ENCODE measurements at places on chromosomes 13 and 19.
A peak's percentile ranks its signal among the peaks of the same experiment; 100 is the strongest.

DNA sequence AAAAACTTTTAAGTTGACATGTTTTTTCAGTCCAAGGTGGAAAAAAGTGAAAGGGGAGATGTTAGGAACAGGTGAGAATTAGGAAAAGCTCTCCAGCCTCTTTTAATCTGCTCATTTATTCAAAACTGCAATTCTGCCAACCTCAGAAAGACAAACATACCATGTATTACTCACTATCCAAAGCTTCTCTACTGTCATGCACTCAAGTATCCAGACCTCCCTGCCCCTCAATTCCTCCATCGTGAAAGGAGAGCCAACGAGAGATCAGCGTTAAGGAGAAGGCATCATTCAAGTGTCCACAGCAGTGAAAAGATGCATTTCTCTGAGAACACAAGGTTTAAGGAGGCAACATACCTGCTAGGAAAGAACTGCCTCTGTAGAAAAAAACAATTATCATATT, 24.5 kb downstream of the DIAPH3 start:
- no peak for DNase-seq

GRCh38 chr19:38670921-38671398, 23.5 kb downstream of the ACTN4 start:
- no peak for DNase-seq

DNA sequence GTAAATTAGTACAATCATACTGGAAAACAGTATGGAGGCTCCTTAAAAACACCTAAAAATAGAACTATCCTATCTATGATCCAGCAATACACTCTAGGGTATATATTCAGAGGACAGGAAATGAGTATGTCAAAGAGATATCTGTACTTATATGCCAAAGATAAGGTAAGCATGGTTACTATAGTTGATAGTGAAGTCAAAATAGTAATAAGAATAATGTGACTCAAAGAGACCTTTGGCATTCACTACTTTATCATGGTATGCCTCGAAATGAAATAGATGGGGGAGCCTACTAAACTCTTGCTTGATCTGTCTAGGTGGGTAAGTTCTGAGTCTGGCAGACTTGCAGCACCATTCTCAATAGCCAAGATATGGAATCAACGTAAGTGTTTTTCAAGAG, 30.3 kb downstream of the FXYD5 start:
- DNase-seq, result no peak

GRCh38 chr19:42121656-42122069, 10.6 kb downstream of the POU2F2 start:
- no peak for DNase-seq

GRCh38 chr19:49428547-49429451, 3.6 kb downstream of the GFY start:
- no peak for DNase-seq

GRCh38 chr13:20803180-20803965, 29.6 kb upstream of the EEF1AKMT1 start:
- DNase-seq, result no peak

DNA sequence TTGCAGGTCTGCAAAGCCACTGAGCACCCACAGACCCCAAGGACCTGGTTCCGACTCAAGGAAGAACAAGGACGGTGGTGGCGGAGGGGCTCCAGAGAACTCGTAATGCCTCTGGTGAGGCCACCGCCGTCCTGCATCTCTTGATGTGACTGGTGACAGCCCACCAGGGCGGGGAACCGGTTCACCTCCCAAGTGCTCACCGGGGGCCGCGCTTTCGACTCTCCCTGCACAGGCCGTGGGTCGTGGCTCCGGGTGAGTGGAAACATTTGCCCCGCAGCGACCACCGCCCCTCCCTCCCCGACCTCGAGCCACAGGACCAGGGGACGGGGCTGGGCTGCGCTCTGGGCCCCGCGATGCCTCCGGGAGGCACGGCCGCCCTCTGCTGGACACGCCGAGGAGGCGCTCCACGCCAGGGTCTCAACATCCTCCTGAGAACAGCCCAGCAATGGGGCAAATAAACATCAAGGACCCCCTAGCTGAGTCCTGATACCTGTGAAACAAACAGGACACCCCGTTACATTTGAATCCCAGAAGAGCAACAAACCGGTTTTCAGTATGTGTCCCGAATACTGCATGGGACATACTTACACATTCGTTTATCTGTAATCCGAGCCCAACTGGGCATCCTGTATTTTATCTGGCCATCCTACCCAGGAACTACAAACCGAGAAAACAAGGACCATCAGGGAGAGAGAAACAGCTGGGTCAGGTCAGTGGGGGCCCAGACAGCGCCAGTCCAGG, 3.9 kb upstream of the PLPP2 start:
- DNase-seq, result peak; percentile 59

DNA sequence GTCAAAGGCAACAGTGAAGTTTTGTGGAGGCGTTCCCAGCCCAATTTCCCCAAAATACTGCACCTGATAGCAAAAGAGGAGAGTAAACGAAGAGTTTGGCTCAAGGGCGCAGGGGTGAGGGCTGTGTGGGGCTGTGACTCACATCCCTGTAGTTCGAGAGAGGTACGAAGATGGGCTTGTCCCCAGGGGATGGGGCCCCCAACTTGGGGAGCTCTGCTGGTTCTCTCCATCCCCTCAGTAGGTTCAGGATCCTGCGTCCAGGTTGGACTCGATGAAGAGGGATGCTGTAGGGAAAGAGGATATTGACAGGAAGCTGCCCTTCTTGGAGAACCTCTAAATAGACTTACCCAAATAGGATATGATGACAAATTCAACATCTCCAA, 3.4 kb downstream of the NAPSA start:
- no peak for DNase-seq

GRCh38 chr13:77415253-77416071, 88.6 kb upstream of the MYCBP2 start:
- no peak for DNase-seq
